CD4-positive, alpha-beta T cell treated with Interleukin-15 for 4 hours (primary cell): ENCODE measurements at places on chromosomes 11 and 22.

- no peak for DNase-seq
These were observed 906.9 kb upstream of the RAG2 start for GRCh38 chr11:37504921-37505320.

DNA sequence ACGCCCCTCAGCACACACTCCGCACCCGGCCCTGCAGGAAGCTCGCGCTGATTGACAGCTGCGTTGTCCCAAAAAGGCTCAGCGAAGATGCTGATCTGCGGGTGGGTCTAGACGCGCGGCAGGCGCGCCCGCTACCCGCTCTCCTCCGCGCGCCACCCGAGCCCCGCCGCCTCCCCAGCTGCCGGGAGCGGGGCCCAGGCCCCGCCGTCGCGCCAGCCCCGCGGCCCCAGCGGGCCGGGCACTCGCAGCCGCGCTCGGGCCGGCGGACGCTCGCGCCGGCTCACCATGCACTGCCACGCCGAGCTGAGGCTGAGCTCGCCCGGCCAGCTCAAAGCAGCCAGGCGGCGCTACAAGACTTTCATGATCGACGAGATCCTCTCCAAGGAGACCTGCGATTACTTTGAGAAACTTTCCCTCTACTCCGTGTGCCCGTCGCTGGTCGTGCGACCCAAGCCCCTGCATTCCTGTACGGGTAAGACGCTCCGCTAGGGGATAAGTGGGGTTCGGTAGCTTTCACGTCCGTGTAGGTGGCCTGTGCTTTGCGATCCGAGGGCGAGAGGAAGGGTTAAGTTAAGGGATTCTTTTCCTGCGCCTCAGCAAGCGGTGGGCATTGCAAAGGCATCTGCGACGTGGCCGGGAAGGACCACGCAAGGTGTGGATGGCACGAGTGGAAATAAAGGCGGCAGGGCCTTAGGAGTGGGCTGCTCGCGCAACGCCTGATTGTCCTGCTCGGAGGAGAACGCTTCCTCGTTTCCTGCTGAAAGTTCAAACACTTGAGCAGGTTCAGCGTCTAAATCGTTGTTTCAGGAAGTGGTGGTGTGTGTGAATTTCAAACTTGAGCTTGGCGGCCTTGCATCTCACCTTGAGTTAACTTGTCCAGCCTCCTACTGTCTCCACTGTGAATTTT, at the start of gene BARX2:
TSS of gene BARX2 (plus strand) at position 98 of the 907 bp plus-strand sequence. CDS start at position 286, 188 bp downstream.
- no peak for DNase-seq

DNA sequence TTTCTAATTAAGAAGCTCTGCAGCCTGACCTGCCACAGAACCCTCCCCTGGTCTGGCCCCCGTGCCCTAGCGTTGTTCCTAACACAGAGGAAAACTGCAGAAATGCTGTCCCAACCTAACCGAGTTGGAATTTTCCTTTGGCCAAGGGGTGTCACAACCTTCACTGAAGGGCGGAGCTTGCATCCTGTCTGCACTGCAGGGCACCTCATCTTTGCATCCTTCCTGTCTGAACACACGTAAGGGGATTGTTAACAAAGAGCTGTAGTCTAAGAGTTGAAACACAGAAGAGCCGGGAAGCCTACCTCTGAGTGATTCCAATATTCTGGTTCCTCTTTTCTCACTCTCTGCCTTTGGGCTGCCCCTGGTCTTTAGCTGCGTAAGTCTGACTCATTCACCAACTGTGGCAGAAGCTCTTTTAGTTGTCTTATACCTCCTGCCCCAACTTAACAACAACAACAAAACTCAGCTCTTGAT, 1.6 kb downstream of the DIXDC1 start:
- peak; percentile 32 for DNase-seq

- no peak for DNase-seq
These were observed 74.1 kb downstream of the COMMD9 start for GRCh38 chr11:36214976-36215692.

GRCh38 chr11:12534549-12534948, 139.7 kb upstream of the TEAD1 start:
- no peak for DNase-seq

DNA sequence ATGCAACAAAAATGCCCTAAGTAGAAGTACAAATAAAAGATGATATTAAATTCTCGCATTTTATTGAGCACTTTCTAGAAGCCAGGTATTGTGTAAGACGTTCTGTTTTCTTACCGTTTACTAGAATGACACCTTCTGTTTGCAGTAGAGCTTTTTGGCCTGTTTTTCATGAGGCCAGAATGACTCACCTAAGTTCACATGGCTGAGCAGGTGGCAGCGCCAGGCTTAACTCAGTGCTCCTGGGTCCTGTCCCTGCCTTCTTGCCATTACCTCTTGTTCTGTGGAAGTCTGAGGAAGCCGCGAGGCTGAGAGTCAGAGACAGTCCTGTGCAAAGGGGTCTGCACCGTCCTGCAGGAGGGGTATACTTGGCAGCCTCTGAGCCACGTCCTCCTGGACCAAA, 113.8 kb downstream of the ATXN10 start:
- DNase-seq, result no peak

GRCh38 chr22:49271831-49272230, 555.8 kb downstream of the BRD1 start:
- DNase-seq, result no peak

DNA sequence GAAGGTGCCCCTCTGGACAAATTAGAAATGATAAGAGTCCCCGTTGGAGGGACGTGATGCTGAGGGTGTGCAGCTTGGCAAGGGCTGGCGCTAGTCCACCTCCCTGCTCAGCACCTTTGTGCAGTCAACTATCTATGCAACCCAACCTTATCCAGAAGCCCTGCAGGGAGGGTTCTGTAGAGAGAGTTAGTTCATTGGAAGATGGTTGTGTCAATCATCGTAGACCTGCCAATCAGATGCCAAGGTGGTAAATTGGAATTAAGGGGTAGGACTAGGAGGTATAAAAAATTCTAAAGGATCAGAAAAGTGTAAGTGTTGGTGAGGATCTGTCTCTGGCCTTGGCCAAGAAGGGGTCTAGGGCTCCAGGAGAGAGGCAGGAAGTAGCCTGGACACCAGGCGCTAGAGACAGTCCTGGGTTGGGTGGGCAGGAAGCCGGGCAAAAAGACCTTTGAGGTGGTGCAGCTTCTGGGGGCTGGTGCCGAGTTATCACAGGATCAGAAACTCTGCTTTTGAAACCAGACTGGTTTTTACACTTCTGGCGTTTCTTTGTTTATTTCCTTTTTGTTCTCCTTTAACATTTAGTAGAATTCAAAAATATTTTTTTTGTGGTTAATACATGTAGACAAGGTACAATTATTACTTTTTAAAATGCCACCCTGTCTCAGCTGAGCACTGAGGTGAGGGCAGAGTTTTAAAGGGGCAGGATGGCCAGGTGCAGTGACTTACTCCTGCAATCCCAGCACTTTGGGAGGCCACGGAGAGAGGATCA, 1.6 kb downstream of the C1QTNF6 start:
- DNase-seq, result peak; percentile 87

DNA sequence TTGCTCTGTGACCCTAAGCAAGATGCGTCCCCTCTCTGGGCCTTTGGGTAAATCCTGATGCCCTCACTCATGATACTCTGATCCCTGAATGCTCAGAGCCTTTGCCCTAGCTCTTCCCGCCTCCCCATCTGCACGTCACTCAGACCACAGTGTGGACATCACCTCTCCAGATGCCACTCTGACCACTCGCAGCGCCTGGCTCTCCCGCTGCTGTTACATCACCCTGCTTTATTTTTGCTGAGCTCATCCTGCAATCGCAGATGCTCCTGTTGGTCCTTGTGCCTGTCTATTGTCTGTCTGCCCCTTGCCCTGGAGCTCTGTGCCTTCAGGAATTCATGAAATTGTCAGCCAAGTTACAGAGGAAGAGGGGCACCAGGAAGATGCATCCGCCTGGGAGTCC, 5.5 kb downstream of the OSM start:
- no peak for DNase-seq

- no peak for DNase-seq
These were observed 44.8 kb downstream of the SPECC1L start for GRCh38 chr22:24315367-24315966.

- DNase-seq, result no peak
These were observed 530.2 kb downstream of the DLG2 start for GRCh38 chr11:85096939-85097338.

DNA sequence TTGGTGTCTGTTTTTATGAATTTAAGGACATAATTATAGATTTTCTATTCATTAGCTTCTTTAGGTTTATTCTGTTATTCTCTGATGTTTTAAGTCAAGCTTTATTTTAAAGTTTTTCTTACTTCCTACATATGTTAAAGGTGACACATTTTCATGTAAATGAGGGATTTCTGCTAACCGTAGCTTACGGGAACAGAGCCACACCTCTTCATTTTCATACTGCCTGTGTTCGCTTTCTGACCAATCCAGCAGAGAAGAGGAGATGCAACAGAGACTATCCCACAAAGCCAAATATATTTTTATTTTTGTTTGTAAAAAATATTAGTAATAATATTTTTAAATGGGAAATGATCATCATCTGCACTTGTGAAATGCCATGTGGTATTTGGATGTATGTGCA, 774.1 kb downstream of the BRD1 start:
- DNase-seq, result no peak

- no peak for DNase-seq
These were observed 215.6 kb downstream of the DDX10 start for GRCh38 chr11:108880510-108880909.

- DNase-seq, result no peak
These were observed 47.4 kb downstream of the ISX start for GRCh38 chr22:35113341-35113740.

DNA sequence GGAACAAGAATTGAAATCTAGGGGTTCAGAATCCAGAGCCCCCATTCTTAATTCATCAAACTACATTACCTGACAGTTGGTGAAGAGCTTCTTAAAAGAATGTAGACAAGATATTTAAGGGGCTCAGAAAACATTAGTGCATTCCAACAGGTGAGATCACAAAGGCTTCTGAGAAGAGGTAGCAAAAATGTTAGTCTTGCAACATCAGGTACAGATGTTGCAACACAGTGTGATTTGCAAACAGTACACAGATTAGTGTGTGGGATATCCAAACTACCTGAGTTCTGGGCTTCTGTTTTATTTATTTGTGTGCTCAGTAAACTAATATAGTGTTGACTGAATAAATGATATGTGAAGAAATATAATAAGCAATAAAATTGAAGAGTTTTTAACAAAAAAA, 11.8 kb downstream of the CASP4 start:
- DNase-seq, result no peak

- peak; percentile 17 for DNase-seq
These were observed 754 bp downstream of the NUP50 start for GRCh38 chr22:45164270-45165088.

- DNase-seq, result peak; percentile 31
These were observed 531 bp upstream of the MEN1 start for GRCh38 chr11:64810891-64811272.

- DNase-seq, result no peak
These were observed 14.3 kb upstream of the AIFM3 start for GRCh38 chr22:20952544-20953341.

- no peak for DNase-seq
These were observed 173.2 kb downstream of the MN1 start for GRCh38 chr22:27628341-27628740.

DNA sequence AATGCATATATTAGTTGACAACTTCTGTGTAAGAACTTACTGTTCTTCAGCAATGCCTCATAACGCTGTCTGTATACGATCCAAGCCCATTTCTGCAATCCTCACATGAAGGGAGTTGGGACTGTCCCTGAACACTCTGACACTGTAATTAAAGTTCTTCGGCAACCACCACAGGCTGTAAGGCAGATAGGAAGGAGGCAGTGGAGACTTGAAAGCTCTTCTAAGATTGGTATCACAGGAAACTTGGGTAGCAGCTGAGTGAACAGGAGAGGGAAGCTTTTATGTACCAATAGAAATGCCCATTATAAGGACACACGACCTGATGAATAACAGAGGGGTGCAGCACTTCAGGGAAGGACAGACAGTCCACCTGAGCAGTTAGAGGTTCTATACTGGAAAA, 12.0 kb upstream of the GAB2 start:
- no peak for DNase-seq

DNA sequence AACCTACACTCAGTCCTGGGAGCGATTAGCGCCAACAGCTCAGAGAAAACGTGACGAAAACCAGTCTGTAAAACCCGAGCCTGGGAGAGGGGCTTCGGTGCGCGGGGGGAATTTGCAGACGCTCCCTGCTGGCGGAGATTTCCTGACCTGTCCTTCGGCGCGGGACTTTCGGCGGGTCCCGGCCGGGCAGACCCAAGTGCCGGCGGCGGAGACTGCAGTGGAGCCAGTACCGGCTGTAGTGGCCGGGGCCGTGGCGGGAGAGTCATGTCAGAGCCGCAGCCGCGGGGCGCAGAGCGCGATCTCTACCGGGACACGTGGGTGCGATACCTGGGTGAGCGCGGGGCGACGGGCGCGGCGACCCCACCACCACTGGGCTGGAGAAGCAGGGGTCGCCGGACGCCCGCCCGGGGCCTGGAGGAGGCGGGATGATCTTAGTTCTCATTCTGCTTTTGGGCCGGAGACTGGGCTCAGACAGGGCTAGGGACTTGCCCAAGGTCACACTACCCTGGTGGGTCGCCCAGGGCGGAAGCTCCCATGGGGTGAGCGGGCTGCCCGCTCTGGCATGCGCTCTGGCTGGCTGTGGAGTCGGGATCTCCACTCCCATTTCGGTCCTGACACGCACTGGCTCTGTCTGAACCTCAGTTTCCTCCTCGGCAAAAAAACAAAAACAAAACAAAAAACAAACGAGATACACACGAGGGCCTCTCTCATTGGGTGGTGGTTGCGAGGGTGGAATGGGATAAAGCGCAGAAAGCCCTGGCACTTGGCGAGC, at the start of gene MTFP1:
TSS of gene MTFP1 (plus strand) at position 153 of the 772 bp plus-strand sequence. CDS start at position 265, 112 bp downstream.
- peak; percentile 36 for DNase-seq

- no peak for DNase-seq
These were observed 29.2 kb downstream of the PDGFD start for GRCh38 chr11:104134745-104135144.

- DNase-seq, result no peak
These were observed 991.7 kb downstream of the LRRC4C start for GRCh38 chr11:40467771-40468170.

DNA sequence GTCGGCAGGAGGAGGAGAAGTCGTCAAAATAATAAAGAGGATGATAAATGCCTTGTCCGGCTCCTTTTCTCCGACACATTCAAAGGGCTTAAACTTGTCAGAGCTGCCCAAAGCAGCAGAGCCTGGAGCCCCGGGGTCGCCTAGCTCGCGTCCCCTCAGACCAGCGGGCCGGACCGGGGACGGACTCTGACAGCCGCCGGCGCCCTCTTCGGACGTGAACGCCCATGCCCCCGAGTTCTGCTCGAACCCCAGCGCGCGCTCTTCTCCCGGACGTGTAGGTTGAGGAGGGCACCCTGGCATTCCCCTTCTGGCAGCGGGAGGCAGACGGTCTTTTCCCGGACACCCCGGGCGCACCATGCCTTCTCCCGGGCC, 999 bp downstream of the FGF3 start:
- DNase-seq, result no peak
